Spinal cord (tissue), 10 donors: ENCODE measurements at places on chromosomes 5 and 9.
A peak's percentile ranks its signal among the peaks of the same experiment; 100 is the strongest.

DNA sequence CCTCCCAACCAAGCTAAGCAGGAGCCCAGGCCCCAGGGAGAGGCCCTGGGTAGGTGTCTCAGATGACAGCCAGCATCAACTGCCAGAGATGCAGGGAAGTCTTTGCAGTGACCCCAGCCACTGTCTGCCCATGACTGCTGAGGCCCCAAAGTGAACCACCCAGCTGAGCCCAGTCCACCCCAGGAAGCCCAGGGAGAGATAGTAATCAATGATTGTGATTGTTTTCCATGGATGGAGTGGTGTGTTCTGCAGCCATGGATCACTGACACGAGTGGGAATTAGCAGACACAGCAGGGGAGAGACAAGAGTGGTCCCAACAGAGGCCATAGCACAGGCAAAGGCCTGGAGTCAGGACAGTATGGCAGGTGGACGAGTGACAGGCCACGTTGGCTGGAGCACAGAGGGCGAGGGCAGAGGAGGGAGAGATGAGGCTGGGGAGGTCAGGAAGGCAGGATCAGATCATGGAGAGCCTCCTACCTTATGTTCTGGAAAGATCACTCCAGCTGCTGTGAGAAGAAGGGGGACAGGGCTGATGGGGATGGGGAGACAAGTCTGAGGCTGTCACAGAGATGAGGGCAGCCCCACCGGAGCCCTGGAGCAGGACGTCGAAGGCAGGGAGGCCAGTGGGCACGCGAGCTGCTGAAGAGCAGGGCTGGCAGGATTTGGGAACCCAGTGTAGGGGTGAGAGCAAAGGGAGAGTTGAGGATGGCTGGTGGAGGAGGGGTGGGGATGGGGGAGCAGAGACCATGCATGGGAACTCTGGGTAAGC is 14.5 kb downstream of the ABO start:
- H3K4me3 ChIP-seq: no peak overlapping the region
- H3K4me1 ChIP-seq: peaks cover 3% of the 10 kb centered on the region
- no peak overlapping the region for H3K27ac ChIP-seq
- H3K27me3 ChIP-seq: no peaks in the 10 kb centered on the region
- no peak for DNase-seq

DNA sequence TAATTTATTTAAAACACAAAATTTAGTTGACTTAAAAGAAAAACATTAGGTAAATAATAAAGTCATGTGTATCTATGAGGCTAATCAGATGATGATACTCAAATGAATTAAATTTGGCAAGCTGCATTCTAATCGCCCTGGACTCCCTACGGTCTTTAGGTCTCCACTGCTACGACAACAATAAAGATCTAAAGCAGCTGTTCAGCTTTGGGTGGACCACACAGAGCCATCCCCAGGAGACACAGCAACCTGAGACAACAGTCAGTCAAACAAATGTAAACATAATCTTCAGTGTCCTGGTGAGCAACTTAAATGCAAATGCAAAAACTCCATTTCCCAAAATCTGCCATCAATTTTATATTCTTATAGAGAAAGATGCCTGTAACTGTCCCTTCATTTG is 65.5 kb downstream of the MCTP1 start:
- no peaks in the 10 kb centered on the region for H3K27me3 ChIP-seq
- H3K27ac ChIP-seq: no peak overlapping the region
- no peaks in the 10 kb centered on the region for H3K4me1 ChIP-seq
- H3K36me3 ChIP-seq: no peaks in the 10 kb centered on the region
- no peak overlapping the region for H3K4me3 ChIP-seq

- peaks cover 43% of the 10 kb centered on the region for H3K4me1 ChIP-seq
- no peaks in the 10 kb centered on the region for H3K27me3 ChIP-seq
- H3K36me3 ChIP-seq: peaks cover 46% of the 10 kb centered on the region
- peak overlapping the region; percentile 27 for H3K27ac ChIP-seq
These were observed 52.8 kb upstream of the RPL26L1 start for GRCh38 chr5:172906436-172906835.

GRCh38 chr5:98016771-98017170 is 756.7 kb upstream of the RGMB start:
- H3K27me3 ChIP-seq: no peaks in the 10 kb centered on the region
- no peak overlapping the region for H3K27ac ChIP-seq
- H3K4me1 ChIP-seq: no peaks in the 10 kb centered on the region
- no peak for DNase-seq
- H3K4me3 ChIP-seq: no peak overlapping the region
- H3K36me3 ChIP-seq: no peaks in the 10 kb centered on the region

GRCh38 chr5:14263113-14263512 is 120.0 kb downstream of the TRIO start:
- H3K27ac ChIP-seq: no peak overlapping the region
- peaks cover 15% of the 10 kb centered on the region for H3K4me1 ChIP-seq
- H3K4me3 ChIP-seq: no peak overlapping the region
- H3K36me3 ChIP-seq: no peaks in the 10 kb centered on the region
- H3K27me3 ChIP-seq: no peaks in the 10 kb centered on the region
- DNase-seq: no peak

- no peak overlapping the region for H3K4me3 ChIP-seq
- H3K4me1 ChIP-seq: no peaks in the 10 kb centered on the region
- H3K27ac ChIP-seq: no peak overlapping the region
- peak; percentile 34 for DNase-seq
- no peaks in the 10 kb centered on the region for H3K27me3 ChIP-seq
- no peaks in the 10 kb centered on the region for H3K36me3 ChIP-seq
These were observed 59.7 kb upstream of the TMED7 start for GRCh38 chr5:115685490-115685889.

- H3K36me3 ChIP-seq: no peaks in the 10 kb centered on the region
- H3K4me1 ChIP-seq: peaks cover 17% of the 10 kb centered on the region
- H3K27ac ChIP-seq: no peak overlapping the region
- no peak for DNase-seq
- no peak overlapping the region for H3K4me3 ChIP-seq
These were observed 177.3 kb downstream of the FGF1 start for GRCh38 chr5:142508591-142508990.

DNA sequence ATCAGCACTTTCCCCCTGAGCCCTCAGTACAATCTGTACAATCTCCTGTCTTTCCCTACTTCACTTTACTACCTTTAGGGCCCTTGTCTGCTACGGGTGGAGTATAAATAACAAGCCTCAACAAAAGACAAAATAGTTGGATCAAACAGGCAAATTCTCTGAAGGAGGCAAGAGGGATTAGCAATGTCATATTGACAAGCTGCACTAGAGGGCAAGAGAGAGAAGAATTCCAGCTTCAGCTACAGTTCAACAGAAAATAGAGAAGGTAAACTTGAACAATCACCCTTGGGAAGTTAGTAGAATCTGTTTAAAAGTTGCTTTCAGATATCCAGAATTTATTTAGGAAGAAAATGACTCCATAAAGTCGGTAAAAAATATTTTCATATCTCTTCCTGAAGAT is 68.4 kb upstream of the IZUMO3 start:
- H3K27ac ChIP-seq: no peak overlapping the region
- no peaks in the 10 kb centered on the region for H3K36me3 ChIP-seq
- H3K27me3 ChIP-seq: no peaks in the 10 kb centered on the region
